CD4-positive, alpha-beta memory T cell (primary cell): ENCODE measurements at places on chromosomes 2 and 18.
A peak's percentile ranks its signal among the peaks of the same experiment; 100 is the strongest.

- DNase-seq = no peak
Measured at GRCh38 chr2:105553538-105554196, 154.8 kb upstream of the FHL2 start.

GRCh38 chr18:515838-516237 is 15.3 kb upstream of the COLEC12 start:
- DNase-seq = no peak

DNA sequence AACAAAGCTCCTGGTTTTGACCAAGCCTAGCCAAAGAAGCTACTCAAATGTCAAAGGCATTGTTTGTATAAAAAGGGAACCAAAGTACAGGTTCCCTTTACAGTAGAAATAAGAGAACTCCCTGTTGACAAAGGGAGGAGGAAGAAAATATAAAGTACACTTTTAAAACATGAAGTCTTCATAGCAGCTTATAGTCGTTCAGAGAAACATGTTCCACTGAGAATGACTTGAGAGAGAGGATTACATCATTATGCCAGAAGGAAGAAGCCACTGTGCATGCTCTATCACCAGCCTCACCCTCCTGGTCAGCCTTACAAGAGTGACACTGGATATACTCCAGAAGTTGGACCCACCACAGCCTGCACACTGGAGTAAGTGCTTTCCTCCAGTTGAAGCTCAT is 2.5 kb upstream of the DHRS9 start:
- no peak for DNase-seq

- no peak for DNase-seq
Measured at GRCh38 chr18:25678221-25678620, 326.3 kb upstream of the ZNF521 start.

GRCh38 chr18:55314031-55314430 is 274.0 kb downstream of the TCF4 start:
- DNase-seq = no peak

DNA sequence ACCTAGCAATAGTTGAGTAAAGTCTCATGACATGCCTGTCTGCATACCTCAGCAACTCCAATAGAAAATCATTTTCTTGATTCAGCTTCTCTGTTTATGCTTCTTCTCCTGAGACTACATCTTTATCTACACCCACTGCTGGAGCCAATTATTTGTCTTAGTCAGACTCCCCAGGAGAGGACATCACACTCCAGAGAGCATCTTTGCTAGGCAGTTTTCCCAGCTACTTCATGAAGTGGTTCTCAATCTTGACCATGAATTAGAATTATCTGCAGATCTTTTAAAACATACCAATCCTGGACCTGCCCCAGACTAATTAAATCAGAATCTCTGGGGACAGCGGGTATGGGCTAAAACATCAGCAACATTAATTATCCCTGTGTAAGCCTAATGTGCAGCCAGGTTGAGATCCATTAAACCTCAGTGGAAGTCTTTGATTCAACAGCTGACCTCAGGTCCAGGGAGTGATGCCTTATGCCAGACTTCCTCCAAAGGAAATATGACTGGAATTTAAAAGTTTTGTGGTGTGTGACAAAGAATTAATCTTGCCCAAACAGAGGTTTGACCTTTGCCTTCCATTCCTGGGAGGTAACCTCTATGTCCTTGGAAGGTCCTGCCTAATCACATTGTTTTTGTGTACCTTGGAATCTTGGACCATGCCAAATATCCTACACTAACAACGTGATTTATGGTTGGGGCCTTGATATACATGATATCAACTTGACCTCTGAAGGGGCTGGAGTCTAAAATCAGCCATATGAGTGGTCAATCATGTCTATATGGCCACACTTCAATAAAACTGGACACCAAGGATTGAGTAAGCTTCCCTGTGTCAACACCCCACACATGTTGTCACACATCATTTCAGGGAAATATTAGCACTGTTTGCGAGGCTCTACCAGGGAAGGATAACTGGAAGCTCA is 99.3 kb upstream of the DNAJC10 start:
- no peak for DNase-seq

GRCh38 chr2:133690780-133691179 is 122.5 kb upstream of the NCKAP5 start:
- DNase-seq = no peak

DNA sequence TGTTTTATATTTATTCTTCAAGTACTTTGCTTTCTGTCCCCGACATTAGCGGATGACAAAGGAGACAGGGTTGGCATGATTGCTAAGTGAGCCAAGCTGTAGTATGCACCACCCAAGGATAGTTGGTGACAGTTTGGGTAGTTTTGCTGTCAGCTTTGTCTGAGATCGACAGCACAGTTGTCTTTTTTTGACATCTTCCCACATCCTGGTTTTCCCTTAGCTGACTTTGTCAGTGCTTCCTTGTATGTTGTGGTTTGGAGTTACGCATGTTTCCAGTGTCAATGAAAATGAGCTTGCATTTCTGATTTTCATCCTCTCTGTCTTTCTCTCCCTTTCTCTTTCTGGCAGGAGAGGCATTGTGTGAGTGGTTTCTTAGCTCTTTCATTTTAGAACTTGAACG is 44.6 kb upstream of the DOCK10 start:
- no peak for DNase-seq

DNA sequence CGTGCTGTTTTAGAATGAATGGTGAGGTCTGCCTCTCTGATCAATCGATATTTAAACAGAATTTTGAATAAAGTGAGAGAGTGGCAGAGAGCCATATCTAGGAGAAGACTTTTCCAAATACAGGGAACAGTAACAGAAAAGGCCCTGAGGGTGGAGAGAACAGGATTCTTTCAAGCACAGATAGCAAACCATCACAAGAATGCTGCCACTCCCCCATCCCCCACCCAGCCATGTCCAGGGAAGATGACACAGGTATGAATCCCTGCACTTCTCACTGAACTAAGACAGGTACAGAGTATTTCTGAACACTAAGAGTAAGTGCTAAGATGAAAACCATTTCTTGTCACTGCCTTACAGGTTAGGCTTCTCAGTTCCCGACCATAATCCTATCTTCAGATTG is 23.6 kb downstream of the LRATD1 start:
- DNase-seq = no peak

- no peak for DNase-seq
Measured at GRCh38 chr2:230471074-230471473, 55.1 kb downstream of the SP100 start.

DNA sequence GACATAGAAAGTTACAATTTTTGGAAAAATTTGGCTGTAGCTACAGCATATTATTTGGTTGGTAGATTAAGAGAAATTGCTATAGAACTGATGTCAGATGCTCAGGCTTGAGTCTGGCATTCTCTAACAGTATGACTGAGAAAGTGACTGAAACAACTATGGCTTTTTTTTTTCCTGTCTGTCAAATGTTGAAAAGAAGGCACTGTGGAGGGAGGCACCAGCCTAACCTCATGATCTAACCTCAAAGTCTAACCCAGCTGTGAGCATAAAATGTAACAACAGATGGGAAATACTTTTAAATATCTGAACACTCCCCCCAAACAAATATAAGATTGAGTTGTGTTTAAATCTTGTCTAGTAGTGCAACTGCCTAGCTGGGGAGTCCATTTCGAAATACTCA is 629.1 kb downstream of the LRP1B start:
- no peak for DNase-seq

DNA sequence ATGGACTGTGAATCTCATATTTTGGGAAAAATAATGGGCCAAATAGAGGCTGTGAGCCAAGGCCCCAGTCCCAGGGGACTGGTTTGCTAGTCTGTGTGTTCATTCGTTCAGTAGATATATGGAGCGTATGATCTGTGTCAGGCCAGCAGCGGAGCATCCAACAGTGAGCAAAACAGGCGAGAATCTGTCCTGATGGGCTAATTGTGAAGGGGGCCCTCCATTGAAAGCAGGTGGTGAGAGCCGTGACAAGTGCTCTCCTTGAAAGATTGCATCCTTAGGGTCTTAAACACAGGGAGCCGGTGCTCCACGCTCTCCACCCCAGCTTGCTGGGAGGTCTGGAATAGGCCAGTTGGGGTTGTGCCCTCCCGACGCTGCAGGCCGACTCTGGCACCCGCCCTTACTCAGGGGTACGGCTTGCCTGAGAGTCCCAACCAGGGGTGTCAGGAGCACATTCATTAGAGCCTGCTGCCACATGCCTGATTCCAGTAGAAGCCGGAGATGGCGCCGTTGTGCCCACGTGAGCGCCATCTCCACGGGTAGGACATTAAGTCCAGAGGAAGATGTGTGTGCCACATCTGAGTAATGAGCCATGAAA is 213.3 kb downstream of the SH3RF3 start:
- DNase-seq = no peak

DNA sequence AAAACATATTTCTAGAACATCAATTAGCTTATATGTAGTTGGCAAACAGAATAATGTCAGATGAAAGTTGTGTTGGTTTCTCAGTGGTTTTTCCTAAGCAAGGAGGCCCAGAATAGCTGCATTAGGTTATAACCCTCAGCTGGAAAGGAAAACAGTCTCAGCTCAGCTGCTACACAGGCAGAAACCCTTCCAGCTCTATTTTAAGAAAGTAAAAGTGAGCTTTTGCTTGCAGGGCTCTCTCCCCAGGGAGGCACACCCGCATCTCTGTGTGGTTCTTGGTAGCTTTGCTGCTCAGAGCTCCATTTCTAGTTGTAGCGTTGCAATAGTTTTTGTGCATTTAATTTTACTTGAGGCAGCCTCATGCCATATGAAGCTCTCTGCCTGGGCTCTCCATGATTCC is 54.6 kb downstream of the PIKFYVE start:
- no peak for DNase-seq

GRCh38 chr2:58089081-58089480 is 42.5 kb downstream of the VRK2 start:
- no peak for DNase-seq

DNA sequence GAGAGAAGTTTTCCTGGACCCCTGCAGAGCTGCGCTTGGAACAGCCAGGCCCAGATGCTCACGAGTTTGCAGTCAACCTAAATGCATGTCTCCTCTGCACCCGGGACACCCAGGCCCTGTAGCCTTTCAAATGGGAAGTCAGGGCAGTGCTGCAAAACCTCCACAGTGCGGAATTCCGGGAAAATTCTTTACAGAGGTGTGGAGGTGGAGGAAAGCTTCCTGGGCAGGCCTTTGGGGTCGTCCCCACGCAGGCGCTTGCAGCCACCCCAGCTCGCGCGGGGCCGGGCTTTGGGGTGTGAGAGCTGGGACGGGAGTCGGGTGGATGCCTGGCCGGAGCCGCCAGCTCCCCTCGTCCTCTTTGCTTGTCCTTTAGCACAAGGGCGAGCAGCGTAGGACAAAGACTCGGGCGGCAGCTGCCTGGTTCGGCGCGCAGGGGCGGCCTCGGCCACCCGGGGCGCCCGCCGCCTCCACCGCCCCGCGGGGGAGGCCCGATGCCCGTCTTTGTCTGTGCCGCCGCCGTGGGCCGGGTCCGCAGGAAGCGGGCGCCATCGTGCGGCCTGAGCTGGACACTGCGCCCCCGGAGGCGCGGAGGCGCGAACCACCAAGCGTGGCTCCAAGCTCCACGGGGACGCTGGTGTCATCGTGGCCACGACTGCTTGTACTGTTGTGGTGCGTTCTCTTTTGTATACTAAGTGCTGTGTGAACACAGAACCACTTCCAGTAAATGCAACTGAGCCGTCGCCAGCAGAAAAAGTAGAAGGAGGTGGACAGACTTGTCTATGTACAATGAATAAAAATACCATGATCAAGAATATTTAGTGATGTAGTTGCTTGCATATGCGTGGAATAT is 28.2 kb upstream of the BCL11A start:
- peak; percentile 35 for DNase-seq

DNA sequence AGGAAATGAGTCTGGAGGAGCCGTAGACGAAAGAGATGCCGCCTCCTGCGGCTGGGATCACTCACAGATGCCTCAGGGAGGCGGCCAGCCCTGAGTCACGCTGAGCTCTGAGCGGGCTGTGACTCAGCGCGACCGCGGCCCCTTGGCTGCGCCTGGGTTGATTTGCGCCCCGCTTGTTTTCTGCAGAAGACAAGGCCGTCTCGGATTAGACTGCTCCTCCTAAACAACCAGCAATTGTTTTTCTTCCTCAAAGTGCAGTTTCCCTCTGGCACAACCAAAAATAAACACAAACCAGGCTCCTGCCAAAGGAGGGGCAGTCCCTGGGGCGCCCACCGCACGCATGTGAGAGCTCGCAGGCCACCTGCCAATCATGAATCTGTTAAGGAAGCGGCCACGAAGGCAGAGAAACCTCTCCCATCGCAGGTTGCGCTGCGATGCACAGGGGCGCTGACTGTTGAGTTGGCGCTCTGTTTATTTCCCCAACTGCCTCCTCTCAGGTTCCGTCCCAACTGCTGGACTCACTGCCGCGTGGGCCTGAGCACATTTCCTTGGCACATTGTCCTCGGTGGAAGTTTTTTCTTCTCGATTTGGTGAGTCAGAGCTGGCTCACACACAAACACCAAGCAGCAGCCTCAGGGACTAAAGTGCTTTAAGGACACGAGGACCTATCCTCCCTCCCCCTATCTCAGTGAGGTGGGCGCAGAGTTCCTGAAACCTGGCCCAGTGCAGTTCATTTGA is 85.2 kb upstream of the NDUFV2 start:
- no peak for DNase-seq

- no peak for DNase-seq
Measured at GRCh38 chr2:80893711-80894110, 589.2 kb upstream of the LRRTM1 start.

- peak; percentile 83 for DNase-seq
Measured at GRCh38 chr2:174341293-174341994, 6.7 kb downstream of the SP9 start.

DNA sequence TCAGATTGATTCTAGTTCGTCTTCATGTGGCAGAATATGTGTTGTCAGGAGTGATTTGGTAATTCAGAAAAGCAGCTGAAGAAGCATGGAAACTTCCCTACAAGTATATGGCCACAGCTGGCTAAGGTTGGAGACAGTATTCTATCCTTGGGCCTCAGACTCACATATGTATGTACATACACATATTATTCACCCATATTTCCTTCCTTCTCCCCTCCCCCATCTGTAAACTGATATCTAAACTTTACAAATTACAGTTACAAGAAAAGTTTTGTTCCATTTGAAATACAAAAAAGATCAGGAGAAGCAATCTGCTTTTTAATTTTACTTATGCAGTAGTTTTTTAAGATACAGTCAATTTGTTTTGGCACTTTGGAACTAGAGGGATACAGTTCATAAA is 3.1 kb downstream of the SP3 start:
- DNase-seq = no peak

DNA sequence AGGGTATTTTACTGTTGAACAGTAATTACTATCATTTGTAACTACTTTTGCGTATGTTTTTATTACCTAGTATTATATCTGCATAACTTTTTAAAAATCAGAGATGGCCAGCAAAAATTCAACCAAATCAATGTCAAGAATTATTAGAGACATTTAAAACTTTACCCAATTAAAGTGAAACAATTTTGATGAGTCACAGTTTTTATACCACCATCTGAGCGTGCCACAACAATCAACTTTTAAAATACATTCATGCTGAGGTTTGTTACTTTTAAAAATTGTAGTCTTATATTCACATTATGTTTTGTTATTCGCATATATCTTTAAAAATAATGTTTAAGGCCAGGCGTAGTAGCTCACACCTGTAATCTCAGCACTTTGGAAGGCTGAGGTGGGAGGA is 114.9 kb downstream of the RTN4 start:
- no peak for DNase-seq
